ENCODE measurements at places on chromosomes 1 and 21. TPM values are rescaled to one million over a fixed set of nuclear protein-coding genes. Genes with fewer than 3 reads are reported as not detected.

GRCh38 chr1:227351443-227351842, 33.2 kb upstream of the CDC42BPA start:
- DNase-seq = no peak

DNA sequence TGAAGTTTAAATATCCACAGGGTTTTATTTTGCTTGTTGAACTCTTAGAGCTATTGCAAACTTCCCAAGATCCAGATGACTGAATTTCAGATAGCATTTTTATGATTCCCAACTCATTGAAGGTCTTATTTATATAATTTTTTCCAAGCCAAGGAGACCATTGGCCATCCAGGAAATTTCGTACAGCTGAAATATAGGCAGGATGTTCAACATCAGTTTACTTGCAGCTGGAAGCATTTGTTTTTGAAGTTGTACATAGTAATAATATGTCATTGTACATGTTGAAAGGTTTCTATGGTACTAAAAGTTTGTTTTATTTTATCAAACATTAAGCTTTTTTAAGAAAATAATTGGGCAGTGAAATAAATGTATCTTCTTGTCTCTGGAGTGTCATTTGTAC, 32.8 kb upstream of the DDR2 start:
- DNase-seq = no peak

GRCh38 chr1:181083842-181084605, 4.5 kb upstream of the IER5 start:
- no peak for DNase-seq

DNA sequence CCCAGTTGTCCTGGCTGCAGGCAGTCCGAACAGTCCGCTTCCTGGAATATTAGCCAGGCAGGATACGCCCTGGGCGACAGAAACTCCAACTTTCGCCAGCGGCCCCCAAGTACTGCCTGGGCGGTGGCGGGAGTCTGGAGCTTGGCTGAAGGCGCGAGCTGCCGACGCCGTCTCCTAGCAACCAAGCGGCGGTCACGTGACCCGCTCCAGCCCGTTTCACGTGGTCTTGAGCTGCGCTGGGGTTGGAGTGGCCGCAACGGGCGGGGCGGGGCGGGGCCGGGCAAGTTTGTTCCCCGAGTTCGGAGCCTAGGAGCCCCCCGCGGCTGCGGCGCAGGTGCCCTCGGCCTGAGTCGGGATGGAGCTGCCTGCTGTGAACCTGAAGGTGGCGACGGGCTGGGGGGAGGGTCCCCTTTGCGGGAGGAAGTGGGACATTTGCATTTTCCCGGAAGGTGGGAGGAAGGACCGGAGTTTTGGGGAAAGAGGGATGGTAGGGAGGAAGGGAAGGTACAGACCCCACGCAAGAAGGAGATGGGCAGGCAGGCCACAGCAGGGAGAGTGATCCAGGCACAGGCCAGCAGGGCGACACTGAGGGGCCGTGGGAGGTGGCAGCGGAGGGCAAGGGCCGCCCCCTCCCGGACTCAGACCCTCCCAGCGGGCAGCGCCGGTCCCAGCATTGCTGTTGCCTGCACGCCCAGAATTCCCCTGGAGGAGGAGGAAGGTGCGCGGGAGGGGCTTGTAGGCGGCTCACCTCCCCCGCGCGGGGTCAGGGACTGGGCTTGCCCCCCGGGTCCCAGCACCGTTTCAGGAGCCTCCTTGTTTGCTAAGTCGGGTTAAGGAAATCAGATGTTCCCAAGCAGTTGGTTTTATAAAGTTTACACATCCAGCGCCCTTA, at the start of gene AGTRAP:
Gene AGTRAP, plus strand, starts transcription at position 283 of the 892 bp plus-strand sequence. Its CDS starts 73 bp downstream, at position 356.
- DNase-seq = peak; percentile 81

DNA sequence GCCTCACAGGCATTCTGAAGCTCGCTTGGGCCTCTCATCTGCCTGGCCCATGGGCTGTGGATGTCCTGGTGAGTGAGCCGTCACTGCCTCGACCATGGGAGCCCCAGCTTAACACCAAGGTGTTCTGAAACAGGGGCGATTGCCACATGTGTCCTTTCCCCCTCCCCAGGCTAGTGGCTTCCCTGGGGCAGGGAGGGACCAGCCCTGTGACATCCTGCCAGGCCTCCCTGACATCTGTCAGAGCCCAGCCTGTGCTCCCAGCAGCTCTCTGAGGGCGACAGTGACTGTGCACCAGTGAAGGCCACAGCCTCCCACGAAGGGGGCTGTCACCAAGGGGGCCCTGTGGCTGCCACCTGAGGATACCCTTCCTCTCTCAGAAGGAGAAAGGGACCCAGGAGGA, 35.9 kb upstream of the CCDC27 start:
- no peak for DNase-seq

DNA sequence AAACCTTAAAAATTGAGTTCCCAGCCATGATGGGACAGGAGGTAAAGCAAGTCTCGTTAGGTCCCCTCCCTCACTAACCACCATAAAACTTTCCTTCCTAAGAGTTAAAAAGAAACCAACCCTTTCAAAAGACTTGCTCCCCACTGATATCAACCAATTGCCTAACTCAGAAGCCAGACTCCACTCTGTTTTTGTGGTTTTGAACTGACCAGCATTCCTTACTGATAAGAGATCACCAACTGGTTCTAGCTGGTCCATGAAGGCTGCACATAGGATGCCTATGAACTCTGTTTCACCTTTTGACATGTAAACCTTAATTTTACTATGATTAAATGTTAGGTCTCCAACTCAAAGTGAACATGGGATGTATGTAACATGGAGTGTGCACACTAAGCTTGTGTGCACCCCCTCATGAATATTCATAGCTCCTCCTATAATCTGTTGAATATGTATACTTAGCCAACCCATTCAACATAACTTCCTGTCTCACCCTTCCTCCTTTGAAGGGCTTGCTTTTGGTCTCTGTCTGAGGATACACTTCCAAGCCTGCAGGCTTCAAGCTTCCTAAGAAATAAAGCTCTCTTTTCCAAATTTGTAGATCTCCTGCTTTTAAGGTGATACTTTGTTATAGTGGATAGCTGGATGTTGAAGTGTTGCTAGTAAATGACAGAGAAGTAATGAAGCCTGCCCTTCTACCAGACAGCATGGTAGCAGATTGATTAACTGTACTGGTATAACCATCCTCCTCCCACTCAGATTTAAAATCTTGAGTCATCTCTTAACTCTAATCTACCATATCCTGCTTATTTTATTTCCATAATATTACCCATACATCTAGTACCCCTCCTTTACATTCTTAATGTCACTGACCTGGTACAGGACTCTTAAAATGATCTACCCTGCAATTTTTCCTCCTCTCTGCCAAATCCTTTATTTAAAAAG, 95.6 kb downstream of the ZNF644 start:
- DNase-seq = no peak

GRCh38 chr1:57520743-57521515, 97.1 kb upstream of the DAB1 start:
- DNase-seq = no peak

- no peak for DNase-seq
These were observed 50.8 kb upstream of the ATP5PO start for GRCh38 chr21:33966324-33966949.

- DNase-seq = peak; percentile 79
These were observed 18.6 kb downstream of the AZIN2 start for GRCh38 chr1:33099290-33100118.

DNA sequence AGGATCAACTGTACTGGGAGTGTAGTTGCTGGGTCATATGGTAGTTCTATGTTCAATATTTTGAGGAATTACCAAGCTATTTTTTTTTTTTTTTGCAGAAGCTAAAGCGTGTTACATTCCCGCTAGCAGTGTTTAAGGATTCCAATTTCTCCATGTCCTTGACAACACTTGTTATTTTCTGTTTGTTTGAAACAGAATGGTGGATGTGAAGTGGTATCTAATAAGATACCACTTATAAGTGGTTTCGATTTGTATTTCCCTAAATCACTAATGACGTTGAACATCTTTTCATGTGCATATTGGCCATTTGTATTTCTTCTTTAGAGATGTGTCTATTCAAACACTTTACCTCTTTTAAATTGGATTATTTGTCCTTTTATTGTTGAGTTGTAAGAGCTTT, 112.2 kb downstream of the DISP1 start:
- no peak for DNase-seq

DNA sequence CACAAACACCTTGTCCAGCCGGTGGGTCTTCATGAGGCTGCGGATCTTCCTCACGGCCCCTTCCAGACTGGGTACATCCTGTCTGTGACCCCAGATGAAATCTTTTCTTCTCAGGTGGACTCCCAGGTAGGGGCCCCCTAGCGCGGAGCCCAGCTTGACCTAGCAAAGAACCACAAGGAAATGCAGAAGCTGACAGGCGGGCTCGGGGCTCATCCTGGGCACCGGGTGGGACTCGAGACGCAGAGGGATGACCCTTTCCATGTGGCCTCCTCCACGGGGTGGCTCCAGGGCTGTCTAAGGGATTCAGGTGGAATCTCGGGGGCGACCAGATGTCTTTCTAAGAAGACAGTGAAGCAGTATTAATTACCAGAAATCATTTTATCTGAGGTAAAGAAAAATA, 17.8 kb downstream of the POFUT2 start:
- peak; percentile 50 for DNase-seq

DNA sequence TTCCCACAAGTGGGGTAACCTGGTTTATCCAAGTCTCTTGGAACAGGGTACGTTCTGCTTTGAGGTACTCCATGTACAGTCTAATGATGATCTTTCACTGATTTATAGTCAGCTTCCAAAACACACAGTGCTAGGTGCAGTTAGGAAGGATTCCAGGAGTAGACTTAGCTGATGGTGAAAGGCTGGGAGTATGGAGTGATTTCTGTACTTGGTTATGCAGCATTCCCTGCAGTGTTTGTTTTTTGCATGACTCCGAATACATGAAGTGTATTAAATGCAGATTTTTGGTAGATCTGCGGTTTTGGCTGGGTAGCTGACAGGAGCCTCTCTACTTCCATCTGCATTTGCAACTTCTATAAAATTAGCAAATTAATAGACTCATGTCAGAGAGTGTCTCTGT, 3.7 kb downstream of the HMGN2 start:
- no peak for DNase-seq

DNA sequence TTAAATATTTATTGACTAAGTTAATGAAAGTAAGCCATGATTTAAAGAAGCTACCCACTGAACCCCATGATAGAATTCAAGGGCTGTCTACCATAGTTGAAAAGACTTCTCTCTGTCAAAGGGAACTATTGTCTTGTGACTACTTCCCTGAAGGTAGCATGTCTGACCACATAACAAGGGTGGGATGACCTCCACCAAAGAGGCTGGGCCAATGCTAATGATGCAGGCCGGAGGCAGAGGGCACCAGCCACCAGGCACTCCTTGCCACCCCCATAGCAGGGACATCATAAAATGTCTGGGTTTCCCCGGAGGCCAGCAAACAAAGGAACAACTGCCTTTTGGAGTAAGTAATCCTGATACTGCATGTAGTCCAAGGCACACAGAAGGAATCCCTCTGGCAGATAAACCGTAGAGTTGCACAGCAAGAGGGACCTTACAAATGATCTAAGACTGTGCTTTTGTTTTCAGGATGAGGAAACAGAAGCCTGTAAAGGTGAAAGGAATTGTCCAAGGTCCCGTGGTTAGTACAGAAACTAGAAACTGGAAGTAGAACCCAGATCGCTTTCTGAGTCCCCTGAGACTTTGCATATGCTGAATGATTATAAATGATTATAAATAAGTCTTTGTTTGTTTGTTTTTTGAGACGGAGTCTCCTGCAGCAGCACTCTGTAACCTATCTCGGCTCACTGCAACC, 33.5 kb upstream of the ITPKB start:
- no peak for DNase-seq

DNA sequence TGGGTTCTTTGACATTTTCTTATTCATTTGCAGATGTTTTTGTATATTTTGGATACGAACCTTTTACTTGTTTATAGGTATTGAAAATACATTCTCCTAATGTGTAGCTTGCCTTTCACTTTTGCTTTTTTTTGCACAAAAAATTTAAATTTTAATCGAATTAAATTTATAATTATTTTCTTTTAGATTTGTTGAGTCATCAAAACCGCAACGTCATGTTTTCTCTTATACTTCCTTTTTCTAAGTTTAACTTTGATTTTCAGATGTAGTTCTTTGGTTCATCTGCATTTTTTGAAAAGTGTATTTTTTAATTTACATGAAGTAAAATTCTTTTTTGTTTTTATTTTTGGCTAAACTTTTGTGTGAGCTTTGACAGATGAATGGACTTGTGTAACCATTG, 243.7 kb upstream of the DPYD start:
- no peak for DNase-seq

DNA sequence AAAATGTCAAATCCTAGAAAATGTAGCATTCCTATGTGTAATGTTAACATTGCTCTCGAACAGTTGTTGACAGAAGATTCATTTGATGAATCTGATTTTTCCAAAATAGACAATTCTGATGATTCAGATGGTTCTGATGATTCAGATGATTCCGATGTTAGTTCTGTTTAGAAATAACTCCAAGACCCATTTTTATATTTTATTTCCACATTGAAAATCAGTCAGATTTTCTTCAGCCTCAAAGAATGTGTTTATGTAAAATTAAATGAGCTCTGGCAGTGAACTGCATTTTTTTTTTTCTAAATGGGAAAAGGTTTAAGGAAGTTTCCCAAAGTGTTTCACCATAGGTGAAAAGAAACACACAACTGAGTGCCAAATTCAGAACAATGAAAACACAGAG, 136.5 kb downstream of the TSEN15 start:
- DNase-seq = no peak

- no peak for DNase-seq
These were observed 22.8 kb upstream of the ATP5PO start for GRCh38 chr21:33938381-33938780.

- DNase-seq = no peak
These were observed 53.7 kb upstream of the CACYBP start for GRCh38 chr1:174946031-174946430.

DNA sequence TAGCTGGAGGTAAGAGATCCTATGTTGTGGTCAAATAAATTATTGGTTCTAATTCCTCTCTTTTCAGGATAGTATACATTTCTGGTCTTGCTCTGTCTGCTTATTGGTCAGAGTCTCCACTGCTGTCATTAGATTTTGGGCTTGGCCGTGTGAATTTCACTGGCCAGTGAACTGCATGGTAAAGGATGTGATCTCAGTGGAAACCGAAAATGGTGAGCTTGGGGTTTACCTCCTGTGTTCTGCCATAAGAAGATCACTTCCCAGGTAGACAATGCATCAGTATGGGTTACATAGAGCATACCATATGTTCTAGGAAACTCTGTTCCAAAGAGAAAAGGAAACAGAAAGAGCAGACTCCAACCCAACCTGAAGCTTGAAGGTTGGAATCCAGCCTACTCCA, 1123.3 kb upstream of the B3GALT2 start:
- DNase-seq = no peak

GRCh38 chr1:29210278-29211085, 20.3 kb downstream of the MECR start:
- no peak for DNase-seq

The SPRR2G gene
- not detected for total RNA-seq

The MFSD2A gene
- total RNA-seq = 0.32 TPM

The SERPINC1 gene
- total RNA-seq = 3.7 TPM

The ILDR2 gene
- not detected for total RNA-seq

Data from ascending aorta (tissue), 2 donors.